Esophagus squamous epithelium (tissue), 5 donors: ENCODE measurements at places on chromosomes 4 and X. TPM values are rescaled to one million over a fixed set of nuclear protein-coding genes. Genes with fewer than 3 reads are reported as not detected.

DNA sequence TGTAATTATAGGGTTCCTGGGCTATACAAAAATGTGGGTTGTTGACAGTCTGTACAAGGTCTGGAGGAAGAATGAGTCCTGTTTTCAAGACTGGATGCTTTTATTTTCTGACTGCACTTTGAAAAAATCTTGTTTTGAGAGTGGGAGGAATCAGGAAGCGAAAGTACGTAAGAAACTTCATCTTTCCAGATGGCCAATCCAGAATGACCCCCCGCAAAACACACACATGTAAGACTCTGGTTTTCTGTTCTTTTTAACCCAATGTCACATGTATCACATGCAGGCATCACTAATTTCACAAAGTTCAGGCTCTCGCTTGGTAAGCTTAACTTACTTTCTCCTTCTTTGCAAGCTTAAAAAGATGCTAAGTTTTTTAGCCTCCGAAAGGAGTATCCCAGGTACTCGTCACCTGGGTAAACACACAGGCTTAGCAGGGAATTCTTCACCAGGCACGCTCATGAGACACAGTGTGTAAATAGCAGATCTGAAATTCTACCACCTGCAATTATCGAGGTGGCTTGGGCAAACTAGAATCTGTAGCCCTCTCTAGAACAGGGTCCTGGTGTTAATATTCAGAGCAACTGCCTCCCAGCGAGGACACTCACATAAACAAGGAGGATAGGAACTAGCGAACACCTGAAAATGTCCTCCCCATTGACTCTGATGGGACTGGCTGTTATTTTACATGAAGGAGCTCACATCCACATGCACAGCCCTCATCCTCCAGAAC lies 90.7 kb downstream of the NSUN7 start:
- no peaks in the 10 kb centered on the region for H3K27me3 ChIP-seq
- no peaks in the 10 kb centered on the region for H3K4me1 ChIP-seq
- H3K27ac ChIP-seq = no peak overlapping the region
- no peak overlapping the region for H3K4me3 ChIP-seq
- no peaks in the 10 kb centered on the region for H3K36me3 ChIP-seq
- DNase-seq = no peak

DNA sequence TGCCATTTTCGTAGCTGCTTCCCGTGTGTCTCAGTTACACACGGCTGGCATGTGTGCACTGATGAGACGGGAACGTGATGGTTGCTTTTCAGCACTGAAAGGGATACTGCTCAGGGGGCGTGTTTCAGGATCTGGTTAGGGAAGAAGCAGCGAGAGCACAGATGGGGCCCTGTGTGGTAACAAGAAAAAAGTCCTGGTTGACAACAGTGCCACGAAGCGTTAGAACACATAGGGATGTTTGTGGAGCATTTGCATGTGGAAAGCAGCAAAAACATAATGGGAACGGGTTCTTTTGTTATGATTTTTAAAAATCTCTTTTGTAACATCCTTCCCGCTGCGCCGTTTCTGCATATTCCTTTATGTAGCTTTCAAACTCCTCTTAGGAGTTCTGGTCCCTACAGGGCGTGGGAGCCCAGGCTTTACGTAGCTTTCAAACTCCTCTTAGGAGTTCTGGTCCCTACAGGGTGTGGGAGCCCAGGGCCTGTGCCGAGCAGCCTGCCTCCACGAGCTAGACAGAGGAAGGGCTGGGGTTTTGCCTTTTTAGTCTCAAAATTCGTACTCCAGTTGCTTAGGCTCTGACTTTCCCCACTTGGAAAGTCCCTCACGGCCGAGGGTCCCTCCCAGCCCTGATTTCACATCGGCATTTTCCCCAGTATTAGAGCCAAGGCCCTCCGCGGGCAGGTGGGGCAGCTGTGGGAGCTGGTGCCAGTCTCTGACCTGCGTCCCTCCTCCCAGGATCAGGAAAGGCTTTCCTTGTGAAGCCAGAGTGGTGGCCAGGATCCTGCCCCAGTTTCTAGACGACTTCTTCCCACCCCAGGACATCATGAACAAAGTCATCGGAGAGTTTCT lies 11.0 kb upstream of the MSANTD1 start:
- no peak overlapping the region for H3K27ac ChIP-seq
- H3K4me1 ChIP-seq = no peaks in the 10 kb centered on the region
- peaks cover 23% of the 10 kb centered on the region for H3K36me3 ChIP-seq
- no peak overlapping the region for H3K4me3 ChIP-seq

The ITM2A gene
- total RNA-seq = 8.5 TPM

The AFM gene
- total RNA-seq = not detected
